ENCODE measurements at places on chromosomes 3 and 15.

DNA sequence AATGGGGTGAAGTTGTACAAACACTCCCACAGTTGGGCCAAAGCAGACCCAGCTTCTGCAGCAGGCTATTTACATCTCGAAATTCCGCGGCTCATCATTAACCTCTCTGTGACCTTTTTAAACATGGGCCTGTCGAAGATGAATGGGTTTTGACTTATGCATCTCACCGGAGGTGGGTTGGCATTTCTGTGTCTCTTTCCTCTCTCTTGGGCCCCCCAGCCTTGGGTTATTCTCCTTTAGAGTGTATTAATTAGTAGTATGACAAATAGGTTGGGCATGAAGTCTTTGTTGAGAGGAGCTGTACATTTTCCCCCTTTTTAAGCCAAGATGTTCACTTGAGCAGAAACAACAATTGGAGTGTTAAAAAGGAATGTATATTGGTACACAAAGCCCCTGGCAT, 9.8 kb downstream of the SMAD6 start:
- no peak for DNase-seq

DNA sequence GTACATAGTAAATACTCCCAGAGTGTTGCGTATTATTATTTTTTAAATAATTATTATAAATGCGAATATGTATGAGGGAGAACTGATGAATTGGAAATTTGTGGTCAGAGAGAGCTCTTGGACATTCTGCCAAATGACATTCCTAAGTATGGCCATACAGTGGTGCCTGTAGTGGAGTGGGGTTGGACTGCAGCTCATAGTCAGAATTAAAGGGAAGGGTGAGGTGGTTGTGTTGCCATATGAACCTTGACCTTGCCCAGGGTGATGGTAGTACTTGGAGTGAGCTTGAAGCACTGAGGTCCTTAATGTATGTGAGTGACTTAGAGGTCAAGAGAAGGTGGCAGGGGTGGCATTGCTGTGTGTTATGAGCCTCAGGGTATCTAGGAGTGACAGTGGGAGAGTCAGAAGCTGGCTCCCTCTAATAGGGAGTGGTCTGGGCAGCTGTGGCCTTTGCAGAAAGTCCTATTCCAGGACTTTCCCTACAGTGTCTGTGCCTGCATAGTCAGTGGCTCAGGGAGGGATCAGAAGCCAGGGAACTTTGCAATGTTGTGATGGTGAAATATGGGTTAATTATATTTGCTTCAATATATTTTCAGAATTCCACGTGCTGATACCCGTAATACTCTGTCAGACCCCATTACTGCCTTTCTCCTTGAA, 26.2 kb downstream of the PDE8A start:
- DNase-seq, result no peak

GRCh38 chr3:129276385-129276784, 2.3 kb upstream of the HMCES start:
- no peak for DNase-seq

DNA sequence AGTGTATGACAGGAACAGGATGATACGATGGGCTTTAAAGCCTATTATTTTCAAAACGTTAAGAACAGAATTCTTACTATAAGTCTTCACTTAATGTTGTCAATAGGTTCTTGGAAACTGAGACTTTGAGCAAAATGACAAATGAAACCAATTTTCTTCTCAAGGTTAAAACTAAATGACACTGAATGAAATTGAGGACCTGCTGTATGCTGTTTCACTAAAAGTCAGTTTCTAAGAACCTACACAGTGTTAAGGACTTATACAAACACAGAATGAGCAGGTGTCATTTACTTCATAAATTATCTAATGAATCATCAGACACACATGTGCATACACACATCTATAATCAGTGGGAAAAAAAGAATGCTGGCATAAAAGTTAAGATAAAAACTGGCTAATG, 106.9 kb downstream of the RFTN1 start:
- no peak for DNase-seq

- no peak for DNase-seq
Observed at GRCh38 chr15:81291916-81292522, 31.9 kb downstream of the STARD5 start.

- no peak for DNase-seq
Observed at GRCh38 chr15:26376243-26376642, 396.6 kb downstream of the GABRB3 start.
